T1000 (cell line): ENCODE measurements at places on chromosomes 4 and X.

DNA sequence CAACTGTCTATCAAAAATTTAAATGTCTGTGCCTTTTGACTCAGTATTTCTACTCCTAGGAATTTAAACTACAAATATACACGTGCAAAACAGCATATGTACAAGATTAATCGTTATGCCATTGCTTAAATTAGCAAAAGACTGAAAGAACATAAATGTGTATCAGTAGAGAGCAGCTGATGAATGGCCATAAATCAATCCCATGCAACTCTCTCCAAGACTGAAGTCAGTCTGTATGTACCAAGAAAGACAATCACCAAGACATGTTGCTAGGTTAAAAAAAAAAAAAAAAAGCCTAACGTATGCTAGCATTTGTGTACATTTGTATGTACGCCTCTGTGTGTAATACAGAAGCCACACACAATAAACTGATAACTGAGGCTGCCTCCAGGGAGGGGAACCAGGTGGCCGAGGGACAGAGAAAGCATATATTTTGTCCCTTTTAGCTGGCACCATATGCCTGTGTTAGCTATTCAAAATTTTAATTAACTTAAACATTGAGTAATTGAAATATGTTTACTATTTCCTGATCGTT is 130.7 kb downstream of the SH3KBP1 start:
- DNase-seq, result no peak

- DNase-seq, result no peak
Measured at GRCh38 chr4:86818211-86818610, 31.0 kb downstream of the SLC10A6 start.

- no peak for DNase-seq
Measured at GRCh38 chr4:86895692-86896488, 3.7 kb upstream of the C4orf36 start.

- no peak for DNase-seq
Measured at GRCh38 chr4:18444206-18444605, 422.7 kb upstream of the LCORL start.

DNA sequence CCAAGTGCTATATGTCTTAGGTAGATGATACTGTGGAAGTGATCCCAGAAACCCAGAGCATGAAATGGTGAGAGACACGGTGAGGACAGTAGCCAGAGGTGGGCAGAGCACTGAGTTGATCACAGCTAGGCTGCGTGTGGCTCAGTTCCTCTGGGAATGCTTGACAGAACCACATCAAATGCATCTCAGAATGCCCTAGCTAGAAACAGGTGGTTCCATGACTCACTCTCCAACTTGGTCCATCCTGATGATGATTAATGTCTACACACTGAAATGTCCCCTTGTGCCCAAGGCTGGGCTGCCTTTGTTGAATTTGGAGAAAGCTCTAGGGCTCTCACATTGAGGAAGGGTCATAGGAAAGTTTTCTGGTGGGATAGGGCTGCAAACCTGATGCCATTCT is 113.6 kb downstream of the ZNF518B start:
- no peak for DNase-seq

DNA sequence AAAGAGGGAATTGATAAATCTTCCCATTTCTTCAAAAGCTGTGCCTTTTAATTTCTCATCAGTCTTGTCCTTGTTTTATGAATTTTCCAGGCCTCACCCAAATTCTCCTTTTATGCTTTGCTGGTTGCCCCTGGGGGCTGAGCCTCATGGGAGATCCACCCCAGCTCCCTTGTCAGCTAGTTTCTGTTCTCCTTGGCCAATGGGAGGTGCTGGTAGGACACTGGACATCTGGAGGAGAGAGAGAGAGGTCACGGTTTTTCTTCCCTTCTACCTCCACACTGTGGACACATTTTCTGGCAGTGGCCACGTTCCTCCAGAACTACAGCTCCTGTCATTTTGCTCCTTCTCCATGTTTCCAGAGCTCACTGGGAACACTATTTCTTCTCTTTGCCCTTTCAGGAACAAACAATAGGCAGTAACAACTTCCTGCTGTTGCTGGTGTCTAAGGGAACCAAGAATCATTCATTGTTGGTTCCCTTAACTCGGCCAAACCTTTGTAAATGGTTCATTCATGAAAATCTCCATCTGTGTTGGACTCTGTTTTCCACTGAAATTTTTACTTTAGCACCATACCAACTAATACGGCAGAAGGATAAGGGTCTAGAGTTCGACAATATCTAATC is 334.5 kb downstream of the GPAT3 start:
- no peak for DNase-seq

GRCh38 chr4:81982846-81983540 is 390.8 kb downstream of the HNRNPD start:
- no peak for DNase-seq

- DNase-seq, result no peak
Measured at GRCh38 chr4:109589119-109589518, 29.1 kb downstream of the MCUB start.

- no peak for DNase-seq
Measured at GRCh38 chr4:2958446-2958845, 4.8 kb downstream of the NOP14 start.

DNA sequence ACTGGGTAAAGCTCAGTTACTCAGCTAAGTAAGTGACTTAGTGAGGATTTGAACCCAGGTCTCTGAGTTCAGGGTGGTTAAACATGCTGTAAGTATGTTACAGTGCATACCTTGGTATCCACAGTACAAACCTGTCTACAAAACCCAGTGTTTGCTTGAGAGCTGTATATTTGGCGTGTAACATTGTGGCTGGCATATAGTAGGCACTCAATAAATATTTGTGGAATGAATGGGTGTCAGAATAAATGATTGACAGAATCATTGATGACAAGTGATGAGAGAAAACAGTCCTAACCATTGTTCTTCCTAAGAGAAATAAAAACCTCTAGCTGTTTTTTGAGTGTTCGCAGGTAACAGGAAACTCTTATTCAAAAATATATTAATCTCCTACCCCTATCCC is 79.7 kb upstream of the BCOR start:
- DNase-seq, result no peak

DNA sequence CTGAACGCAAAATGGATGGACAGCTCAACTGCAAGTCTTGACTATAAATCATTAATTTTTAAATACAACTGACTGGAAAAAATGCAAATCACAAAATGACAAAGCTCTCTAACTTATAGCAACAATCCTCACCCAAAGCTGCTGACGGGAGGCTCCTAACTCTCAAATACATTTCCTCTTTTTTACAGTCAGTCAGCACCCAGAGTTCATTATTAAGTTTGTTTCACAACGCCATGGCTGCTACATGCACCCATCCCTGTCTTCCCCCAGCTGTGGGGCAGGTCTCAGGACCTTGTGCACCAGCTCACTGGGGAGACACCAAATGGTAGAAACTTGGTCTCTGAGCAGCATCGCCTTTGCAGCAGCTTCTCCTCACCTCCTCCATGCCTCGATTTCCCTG is 97.6 kb downstream of the SLC34A2 start:
- no peak for DNase-seq

DNA sequence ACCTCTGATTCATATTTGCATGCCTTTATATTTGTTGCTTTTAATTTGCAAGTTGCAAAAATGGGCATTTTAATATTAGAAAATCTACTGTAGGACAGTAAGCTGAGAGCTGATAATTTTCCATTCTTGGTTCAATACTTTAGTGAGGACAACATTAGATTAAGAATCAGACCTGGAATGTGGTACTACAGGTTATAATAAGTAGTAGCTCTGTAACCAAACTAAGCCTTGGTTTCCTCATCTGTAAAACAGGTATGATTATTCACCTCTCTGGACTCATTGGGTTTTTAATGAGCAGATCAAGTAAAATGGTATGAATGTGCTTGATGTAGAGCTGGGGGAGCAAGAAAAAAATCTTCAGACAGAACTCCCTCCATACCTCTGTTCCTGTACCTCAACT is 31.1 kb downstream of the PRRG1 start:
- no peak for DNase-seq

- DNase-seq, result no peak
Measured at GRCh38 chrX:129092242-129092641, 431.0 kb downstream of the SMARCA1 start.
